Coronary artery (tissue), 2 donors: ENCODE measurements at places on chromosomes 16 and 17.

DNA sequence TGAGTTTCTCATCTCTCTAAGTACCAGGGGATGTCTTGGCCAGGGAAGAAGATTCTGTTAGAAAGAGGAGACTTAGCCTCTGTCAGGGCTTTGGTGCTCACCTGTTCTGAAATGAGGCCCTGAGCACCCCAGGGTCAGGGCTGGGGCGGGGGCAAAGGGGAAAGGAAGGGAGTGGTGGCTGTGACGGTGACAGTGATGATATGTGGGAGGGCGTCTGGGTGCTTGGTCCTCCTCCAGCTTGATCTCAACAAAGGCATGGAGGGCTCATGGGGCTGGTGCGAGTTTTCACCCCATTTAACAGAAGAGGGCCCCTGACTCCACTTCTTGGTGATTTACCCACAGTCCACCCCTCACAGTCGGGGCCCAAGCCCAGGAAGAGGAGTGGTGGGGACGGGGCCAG, 15.1 kb downstream of the SOX8 start:
- DNase-seq, result no peak

DNA sequence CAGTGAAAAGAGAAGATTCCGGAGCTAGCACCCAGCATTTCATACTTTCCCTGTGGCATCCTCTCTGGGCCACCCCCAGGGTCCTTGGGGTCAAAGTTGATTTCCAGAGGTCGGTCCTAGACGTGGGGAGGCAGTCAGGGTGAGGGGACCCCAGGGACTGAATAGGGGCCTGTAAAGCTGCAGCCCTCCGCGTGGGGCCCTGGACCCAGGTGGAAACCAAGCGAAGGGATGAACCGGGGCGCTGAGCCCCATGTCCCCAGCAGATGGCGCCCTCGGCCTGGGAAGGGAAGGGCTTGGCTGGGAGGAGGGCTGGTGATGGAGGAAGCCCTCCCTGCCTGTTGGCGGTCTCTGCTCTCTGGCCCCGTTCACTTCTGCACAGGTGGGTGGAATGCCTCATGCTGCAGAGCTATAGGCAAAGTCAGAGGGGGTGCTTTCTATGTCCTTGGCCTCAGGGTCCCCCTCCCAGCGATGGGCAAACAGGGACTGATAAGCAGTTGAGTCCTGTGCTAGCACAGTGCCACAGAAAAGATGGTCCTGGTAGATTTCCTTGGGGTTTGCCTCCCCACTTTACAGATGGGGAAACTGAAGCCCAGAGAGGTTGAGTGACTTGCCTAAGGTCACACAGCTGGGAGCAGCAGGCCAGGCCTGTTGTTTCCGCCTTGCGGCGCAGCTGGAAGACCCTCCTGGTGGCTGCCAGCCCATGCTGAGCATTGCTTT, 163.4 kb upstream of the CIBAR2 start:
- no peak for DNase-seq

DNA sequence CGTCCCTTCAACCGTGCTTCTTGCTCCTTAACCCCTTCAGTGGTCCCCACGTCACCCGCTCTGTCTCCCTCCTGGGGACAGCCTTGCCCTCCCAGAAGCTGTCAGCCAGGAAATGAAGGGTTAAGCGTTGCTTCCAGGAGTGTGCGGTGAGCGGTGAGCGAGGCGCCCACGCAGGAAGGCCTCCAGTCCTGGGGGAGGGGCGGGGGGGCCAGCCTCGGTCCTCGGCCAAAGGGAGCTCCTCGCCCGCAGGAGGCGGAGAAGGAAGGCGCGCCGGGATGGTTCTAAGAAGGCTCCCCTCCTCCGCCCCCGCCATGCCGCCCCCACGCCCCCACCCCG, 2.3 kb downstream of the RBFOX3 start:
- no peak for DNase-seq

DNA sequence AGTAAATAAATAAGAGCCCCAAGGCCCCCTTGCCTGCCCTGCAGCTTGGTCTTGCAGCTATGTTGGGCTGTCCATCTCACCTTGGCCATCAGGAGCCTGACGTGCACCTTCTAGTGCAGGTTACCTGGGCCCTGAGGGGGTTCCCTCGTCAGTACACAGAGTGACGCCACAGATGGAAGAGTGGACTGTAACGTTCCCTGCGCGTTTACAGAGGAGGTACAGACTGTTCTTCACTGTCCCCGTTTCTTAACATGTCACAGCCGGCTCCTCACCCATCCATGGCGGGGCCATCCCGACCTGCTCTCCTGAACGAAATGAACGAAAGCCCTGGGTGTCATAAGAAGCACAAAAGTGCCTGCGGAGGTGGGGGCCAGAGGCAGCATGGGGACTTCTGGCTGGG, 15.9 kb upstream of the FASN start:
- DNase-seq, result no peak

DNA sequence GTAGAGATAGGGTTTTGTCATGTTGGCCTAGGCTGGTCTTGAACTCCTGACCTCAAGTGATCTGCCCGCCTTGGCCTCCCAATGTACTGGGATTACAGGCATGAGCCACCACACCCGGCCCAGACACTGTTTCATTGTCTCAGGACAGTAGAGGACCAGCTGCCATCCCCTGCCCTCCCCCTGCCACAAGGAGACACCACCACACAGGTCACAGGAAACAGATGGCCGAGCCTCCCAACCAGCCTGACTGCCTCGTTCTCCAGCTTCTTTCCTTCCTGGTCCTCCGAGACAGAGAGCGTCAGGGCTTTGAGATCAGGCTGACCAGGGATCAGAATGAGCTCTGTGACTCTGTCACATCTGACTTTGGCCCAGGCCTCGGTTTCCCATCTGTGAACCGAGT, 20.8 kb upstream of the RNPS1 start:
- no peak for DNase-seq

DNA sequence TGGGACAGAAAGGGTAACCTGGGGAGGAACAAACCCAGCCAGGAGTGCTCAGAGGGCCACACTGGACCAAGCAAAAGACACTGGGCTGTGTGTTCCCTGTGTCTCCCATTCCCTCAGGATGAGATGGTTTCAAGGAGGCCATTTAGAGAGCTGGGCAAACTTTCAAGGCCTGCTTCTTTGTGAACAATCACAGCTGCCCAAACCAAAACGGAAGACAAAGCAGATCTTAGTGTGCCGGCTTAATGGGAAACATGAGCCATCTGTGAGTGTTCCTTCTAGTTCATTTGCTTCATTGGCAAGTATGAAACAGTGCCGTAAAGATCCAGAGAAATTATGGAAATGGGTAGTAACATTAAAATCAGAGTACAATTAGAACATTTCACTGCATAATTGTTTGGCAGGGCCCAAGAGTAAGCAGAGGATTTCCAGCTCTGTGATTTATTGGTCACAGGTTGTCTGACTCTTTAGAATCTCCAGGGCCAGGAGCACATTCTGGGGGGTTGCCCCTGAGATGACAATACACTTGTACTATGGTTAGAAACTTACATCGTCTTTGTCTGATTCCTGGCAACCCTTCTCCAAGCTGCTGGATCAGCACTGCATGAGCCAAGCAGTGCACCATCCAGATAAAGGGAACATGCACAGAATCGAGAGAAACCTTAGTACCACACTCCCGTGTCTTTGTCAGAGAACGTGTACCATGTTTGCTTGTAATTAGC, 412.1 kb downstream of the RBFOX1 start:
- DNase-seq, result no peak
